Cerebellar nuclear complex (tissue), 1 donor: ENCODE measurements at places on chromosomes 7 and 10.

GRCh38 chr10:18735711-18736110, 76.5 kb downstream of the ARL5B start:
- DNase-seq, result no peak

- DNase-seq, result no peak
Observed at GRCh38 chr7:129258649-129259389, 34.0 kb downstream of the AHCYL2 start.

DNA sequence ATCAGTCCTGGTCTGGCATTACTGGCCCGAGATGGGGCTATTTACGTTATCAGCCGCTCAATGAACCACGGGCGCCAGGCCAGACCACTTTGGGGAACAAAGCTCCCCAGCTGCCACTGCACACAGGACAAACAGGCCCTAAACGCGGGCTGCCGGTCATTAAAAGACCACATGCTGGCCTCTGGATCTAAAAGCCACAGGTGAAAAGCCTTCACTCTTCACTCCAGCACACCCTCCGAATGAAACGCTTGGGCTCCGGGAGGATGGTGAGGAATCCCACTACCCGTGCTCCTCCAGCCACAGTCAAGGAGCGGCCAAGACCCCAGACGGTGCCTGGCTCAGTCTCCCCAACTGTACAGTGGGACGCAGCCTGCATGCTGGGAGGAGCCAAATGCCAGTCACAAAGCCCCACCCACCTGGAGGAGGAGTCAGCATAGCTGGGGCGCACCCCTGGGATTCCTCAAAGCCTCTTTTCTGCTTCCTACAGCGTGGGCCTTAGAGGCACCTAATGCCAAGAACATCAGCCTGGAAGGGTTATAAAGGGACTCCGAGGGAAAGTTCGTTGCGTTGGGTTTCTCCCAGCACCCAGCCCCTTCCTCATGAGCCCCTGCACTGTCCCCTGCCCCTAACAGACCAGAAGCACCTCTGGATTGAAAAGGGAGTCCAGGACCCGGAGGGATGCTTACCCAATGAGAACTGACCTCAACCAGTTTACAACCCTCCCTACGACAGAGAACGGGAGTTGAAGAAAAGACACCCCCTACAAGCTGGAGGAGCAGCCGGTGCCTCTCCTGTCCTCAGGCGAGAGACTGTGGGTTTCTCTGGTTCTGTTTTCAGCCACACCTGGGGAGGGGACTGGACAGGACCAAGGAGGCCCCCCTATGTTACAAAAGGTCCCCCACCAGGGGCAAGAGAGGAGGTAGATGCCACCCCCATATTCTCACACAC, 4.7 kb downstream of the PDGFA start:
- no peak for DNase-seq

GRCh38 chr7:28433699-28434219, 21.4 kb downstream of the CREB5 start:
- no peak for DNase-seq

DNA sequence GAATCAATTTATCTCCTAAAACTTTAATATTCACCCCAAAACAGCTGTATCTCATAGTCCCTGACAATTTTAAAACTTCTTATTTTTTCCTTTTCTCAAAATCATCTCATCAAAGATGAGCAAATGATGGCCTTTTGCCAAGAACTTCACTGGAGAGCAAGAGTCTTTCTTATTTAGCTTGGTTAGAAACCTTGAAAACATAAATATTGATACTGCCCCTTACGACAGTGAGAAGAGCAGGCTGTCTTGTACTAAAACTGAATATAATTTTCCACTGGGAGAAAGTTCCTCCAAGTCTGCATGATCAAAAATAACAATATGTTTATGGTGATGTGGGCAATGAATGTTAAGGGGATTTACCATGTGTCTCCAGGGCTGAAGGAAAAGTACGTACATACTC, 109.0 kb downstream of the COL28A1 start:
- no peak for DNase-seq
